Hematopoietic multipotent progenitor cell treated with erythropoietin and hydrocortisone succinate and interleukin-3 and kit ligand, for 8 days (in vitro differentiated cells): ENCODE measurements at places on chromosomes 11 and 22.

GRCh38 chr11:116310226-116310625 is 462.6 kb downstream of the BUD13 start:
- no peak for DNase-seq

DNA sequence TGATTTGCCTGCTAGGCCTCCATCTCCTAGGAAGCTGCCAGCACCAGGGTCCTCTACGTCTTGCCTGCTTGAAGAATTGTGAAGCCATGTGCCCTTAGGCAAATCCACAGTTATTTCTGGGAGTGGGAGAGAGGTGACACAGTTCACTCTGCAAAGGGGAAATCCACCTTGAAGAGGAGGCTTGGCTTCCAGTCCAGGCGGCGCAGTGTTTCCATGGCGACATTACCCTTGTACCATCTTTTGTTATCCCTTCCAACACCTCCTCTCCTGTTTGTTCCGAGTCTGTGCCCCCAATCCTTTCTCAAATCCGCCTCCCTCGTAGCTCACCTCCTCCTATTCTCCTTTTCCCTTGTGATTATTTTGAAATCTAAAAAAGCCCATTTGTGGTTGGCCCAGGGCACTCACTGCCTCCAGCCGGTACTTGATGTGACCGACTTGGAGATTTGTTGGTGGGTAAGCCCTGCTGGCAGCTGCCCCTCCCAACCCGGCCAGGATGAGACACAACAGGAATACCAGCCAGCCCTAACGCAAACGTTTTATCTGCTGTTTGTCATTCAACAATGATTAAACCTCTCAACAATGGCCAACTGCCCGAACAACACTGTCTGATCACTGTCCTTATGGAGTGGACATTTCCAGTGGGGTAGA is 18.4 kb downstream of the SYT13 start:
- DNase-seq: no peak

- no peak for DNase-seq
Measured at GRCh38 chr11:86478348-86478747, 103.7 kb downstream of the CCDC81 start.

- DNase-seq: no peak
Measured at GRCh38 chr11:36057379-36058042, 113.6 kb downstream of the LDLRAD3 start.

- no peak for DNase-seq
Measured at GRCh38 chr22:27401321-27401720, 400.2 kb downstream of the MN1 start.

- DNase-seq: peak; percentile 79
Measured at GRCh38 chr11:59053387-59053786, 32.7 kb upstream of the GLYATL1B start.

GRCh38 chr22:44440224-44441160 is 57.5 kb downstream of the RTL6 start:
- no peak for DNase-seq

DNA sequence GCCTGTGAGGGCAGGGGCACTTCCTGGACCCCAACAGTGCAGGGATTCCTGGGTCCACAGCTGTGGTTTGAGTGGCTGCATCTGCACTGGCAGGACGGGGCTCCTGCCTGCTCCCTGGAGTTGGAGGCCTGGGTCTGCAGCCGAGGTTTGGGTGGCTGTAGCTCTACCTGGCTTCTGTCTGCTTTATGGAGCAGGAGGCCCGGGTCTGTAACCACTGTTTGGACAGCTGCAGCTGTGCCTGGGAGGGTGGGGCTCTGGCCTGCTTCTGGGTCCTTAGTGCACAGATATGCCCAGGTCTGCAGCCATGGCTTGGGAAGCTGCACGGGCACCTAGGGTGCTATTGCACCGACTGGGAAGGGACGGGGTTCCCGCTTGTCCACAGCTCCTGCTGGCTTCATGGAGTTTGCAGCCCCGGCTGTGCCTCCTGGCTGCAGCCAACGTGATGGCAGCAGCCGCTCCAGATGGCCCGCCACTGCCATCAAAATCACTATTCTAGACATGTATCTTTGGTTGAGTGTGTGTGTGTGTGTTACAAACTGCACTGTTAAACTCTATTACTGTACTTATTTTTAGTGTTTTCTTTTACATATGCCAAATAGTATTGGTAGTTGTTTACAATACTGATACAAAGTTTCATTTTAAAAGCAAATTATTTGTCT is 412.3 kb upstream of the KIRREL3 start:
- DNase-seq: no peak

DNA sequence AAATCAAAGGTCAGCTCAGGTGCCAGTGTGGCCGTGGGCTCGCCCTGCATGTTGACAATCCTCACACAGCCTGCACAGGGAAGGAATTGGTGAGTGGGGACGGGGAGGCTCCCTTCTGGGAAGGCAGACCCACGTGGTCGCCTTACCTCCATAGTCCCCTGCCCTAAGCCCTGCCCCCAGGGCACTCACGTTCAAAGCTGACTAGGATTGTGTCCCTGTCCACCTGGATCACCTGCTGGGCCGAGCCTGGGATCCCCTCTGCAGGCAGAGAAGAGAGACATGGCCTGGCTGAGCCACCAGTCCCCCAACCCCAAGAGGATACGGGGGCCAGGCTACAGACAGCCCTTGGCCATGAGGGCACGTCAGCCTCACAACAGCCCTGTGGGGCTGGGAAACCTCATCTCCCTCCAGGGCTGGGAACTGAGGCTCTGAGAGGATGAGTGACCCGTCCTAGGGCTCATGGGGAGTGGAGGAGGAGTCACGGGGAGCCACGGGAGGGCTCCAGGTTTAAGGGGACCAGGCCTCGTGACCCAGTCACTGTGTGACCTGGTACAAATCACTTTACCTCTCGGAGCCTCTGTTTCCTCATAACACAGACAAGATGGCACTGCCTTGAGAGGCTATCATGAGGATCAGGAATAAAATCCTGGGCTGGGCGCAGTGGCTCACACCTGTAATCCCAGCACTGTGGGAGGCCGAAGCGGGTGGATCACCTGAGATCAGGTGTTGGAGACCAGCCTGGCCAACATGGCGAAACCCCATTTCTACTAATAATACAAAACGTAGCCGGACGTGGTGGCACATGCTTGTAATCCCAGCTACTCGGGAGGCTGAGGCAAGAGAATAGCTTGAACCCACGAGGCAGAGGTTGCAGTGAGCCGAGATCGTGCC is 12.1 kb upstream of the SF1 start:
- no peak for DNase-seq

DNA sequence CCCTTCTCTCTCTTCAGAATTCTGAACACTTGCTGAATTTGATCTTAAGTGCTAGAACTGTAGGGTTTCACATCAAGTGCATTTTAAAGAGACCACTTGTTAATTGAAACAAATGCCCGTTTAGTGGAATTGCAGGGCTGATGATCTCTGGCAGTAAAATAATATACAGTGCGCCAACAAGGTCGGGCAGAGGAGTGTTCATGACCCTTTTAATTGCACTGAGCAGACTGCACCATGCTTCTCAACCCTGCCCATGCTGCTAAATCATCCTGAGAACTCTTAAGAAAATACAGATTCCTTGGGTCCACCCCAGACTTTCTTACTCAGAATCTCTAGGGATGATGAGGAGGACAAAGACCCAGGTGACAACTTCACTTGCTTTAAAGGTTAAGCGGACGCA is 73.5 kb downstream of the SC5D start:
- no peak for DNase-seq

GRCh38 chr22:31137721-31138120 is 2.6 kb downstream of the PLA2G3 start:
- DNase-seq: no peak
